ENCODE measurements at places on chromosomes 3 and 15. TPM values are rescaled to one million over a fixed set of nuclear protein-coding genes. Genes with fewer than 3 reads are reported as not detected.

EFCAB12 gene
- 0.34 TPM for total RNA-seq

EPHB3 gene
- not detected for total RNA-seq

CFAP92 gene
- total RNA-seq, result 0.29 TPM

CCDC54 gene
- total RNA-seq, result not detected

IGSF10 gene
- total RNA-seq, result not detected

PFN2 gene
- total RNA-seq, result 0.42 TPM

- no peak for DNase-seq
Measured at GRCh38 chr15:86663304-86663703, 583.6 kb downstream of the AGBL1 start.

GRCh38 chr15:26866298-26867199 is at the start of gene GABRA5:
Gene GABRA5, plus strand, starts transcription at chr15:26867062. Its CDS starts 2,187 bp downstream, at chr15:26869249.
- no peak for DNase-seq

DNA sequence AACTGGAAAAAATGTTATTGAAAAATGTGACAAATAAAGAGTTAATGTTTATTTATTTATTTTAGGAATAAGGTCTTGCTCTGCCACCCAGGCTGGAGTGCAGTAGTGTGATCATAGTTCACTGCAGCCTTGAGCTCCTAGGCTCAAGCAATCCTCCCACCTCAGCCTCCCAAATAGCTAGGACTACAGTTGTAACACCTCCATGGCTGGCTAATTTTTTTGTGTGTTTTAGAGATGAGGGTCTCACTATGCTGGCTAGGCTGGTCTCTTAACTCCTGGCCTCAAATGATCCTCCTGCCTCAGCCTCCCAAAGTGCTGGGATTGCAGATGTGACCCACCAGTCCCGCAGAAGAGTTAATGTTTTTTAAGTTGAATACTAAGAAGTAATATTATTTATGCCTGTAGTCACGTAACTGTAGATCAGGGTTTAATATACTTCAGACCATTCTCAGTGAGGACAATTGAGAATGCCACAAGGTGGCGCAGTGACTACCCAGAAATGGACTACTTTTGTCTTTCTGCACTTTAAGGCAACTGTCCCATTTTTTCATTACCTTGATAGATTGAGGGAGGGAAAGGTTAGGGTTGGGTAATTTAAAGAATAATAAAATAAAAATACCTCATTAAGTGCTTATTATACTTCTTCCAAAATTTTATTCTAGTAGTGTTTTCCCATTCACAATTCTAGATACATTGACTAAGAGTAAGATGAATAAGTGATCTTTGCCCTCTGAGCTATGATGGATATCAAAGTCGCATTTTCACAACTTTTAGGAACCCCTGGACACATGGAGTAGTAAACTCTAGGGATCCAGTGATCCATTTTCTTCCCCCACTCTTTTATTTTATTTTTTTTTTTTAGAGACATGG is 6.0 kb downstream of the MUC13 start:
- DNase-seq, result peak; percentile 33

DNA sequence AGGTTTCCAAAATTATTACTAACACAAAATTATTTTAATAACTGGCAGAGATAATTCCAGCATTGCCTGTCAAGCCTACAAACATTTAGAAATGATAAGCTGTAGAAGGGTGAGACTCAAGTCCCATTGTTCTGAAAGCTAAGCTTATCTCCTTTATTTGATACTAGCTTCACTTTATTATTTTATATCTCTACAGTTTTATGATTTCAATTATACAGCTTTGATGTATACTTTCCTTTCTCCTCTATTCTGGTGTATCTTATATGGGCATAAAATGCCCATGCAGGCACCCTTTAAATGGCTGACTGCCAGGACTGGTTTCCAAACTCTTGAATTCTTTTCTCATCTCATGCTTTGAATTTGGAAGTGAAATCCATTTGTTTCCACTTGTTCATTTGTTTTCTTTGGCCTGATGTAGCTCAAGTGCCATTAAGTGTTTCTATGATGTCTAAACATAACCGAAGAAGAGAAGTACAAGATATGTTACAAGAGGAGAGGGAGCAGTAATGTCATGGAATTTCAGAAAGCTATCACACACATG is 372.1 kb upstream of the ARHGEF26 start:
- no peak for DNase-seq

DNA sequence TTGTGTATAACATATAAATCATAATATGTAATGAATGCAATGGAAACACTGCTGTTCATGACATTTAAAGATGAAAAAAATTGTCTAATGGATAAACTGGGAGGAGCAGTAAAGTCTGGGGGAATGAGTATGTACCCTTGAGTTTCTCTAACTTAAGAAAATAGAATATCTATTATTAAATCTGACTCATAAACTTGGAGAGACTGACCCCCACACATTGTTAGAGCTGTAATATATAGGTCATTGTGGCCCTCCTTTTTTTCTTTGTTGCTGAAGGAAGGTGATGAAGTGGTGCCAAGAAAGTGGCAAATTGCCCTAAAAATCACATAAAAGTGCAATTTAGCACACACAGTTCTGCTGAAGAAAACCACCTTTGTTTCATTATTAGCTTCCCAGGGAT is 389.8 kb upstream of the RARB start:
- DNase-seq, result no peak

DNA sequence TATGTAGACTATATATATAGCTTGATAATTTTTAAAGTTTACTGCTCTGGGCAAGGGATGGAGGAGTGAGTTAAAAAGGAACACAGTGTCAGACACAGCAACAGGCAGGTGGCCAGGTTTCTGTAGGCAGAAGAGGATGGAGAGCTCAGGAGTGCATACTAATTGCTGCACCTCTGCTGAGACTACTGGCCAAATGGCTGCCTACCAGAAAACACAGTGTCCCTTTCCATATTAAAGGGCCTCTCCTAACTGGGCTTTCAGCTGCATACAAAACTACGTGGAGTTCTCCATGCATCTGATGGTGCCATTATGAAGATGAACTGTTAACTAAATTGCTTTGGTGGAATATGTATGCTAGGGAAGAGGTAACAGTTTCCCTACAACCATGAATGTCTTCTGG is 1.8 kb downstream of the ATP13A4 start:
- no peak for DNase-seq

GRCh38 chr3:145272684-145273083 is 888.3 kb downstream of the PLOD2 start:
- no peak for DNase-seq

DNA sequence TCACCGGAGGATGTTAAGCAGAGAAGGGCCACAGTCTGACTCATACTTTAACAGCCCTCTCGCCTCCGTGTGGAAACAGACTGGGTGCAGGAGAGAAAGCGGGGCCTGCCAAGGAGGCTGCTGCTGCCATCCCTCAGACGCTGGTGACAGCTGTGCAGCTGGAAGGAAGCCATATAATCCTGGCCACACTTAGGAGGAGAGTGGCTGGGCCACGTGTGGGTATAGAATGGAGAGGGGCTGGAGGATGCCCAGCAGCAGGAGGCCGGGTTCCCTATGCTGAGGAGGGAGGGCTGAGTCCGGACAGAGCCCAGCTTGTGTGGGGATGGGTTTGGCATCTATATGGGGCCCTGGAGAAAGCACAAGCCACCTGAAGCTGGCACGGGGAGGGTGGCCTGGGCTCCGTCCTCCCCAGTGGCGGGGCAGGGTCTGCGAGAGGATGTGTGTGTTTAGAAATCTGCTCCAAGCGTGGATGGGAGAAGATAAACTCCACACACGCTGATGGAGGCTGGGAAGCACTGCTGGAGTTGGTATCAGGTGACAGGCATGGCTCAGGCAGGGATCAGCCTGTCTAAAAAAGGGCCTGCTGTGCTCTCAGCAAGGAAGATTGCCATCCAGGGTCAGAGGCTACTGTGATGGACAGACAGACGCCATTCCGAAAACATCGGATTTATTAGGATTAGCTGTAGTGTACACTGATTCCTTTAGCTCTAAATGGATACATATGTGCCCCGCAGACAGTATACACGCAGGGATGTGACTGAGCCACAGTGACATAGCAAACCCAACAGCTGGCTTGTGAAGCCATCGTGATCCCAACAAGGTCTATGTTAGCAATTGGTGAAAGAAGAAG is 15.9 kb downstream of the ABTB1 start:
- DNase-seq, result no peak

DNA sequence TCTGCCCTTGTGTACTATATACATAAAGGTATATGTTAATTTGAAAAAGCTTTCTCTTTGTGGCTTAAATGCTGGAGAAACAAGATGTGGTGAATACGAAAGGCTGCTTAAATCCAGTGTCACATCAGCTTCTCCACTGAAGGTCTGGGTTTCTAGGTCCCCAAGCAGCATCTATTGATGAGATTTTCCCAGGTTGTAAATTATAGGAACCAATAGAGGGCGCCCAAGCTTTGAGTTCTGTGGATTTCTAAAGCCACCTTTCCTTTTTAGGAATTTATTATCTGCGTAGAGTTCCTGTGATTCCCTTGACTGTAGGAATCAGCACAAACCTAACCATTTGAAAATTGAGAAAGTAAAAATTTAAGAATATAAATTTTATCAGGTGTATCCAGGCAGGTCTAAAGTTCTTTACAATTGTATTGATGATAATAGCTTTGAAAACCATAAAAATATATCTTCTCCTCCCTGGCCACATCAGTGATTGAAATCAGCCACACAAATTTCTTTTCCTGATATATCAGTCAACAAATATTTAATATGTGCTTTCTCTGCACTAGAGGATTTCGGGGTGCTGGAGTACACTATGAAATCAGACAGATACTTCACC is 88.3 kb upstream of the ADAMTSL3 start:
- DNase-seq, result no peak

DNA sequence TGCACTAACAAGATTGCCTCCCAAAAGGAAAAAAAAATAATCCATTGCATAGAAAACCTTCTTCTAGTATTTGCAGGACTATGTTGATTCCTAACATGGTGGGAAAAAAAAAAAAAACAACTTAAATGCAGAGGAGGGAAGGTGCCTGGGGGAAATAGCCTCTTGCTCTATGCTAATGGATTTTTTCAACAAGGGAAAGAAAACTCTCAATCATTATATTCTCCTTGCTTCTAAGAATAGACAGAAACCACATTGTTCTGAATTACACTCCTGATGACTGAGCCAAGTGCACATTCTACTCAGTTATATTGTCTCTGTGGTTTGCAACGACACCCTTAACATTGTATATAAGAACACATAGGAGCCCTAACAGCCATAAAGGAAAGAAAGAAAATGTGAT is 760.2 kb downstream of the NAALADL2 start:
- DNase-seq, result no peak

DNA sequence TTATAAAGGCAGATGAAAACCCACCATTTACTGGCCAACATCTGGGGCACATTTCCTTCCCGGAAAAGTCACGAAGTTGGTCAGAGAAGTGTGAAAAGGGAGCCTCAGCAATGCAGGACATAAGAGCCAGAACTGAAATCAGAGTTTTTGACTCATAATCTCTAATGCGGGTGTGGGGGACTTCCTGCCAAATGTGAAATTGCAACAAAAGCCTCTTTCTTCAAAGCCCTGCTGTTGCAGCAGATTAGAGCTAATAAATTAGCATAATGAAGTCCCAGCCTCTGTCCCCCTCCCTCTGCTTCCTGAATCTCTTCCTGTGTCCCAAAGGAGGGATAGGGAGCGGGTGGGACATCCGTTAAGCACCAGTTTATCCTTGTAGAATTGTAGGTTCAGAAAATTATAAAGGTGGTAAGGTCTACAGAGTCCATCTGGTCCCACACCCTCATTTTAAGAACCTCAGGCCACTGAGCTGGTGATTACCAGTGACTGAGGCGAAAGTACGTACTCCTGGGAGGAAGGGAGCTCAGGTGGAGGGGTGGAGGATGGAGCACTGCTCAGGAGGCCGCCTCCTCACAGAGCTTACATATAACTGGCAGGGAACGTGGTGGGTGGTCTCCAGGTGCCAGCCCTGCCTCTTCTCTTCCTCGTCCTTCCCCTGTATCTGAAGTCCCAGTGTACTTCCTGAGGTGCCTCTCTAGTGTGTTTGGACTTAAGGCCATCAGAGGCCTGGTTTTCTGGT is 35.0 kb downstream of the ST6GAL1 start:
- no peak for DNase-seq

- no peak for DNase-seq
Measured at GRCh38 chr3:69370156-69370883, 15.6 kb downstream of the FRMD4B start.

- no peak for DNase-seq
Measured at GRCh38 chr3:99506-99905, 97.1 kb upstream of the CHL1 start.

GRCh38 chr3:80263260-80263659 is 495.5 kb upstream of the ROBO1 start:
- DNase-seq, result no peak

- no peak for DNase-seq
Measured at GRCh38 chr3:112136046-112136445, 3.0 kb upstream of the GCSAM start.

GRCh38 chr15:62449638-62450037 is 284.6 kb upstream of the C2CD4B start:
- no peak for DNase-seq

- no peak for DNase-seq
Measured at GRCh38 chr3:169676925-169677537, 13.5 kb upstream of the MECOM start.

GRCh38 chr15:93705753-93706455 is 525.5 kb upstream of the MCTP2 start:
- DNase-seq, result no peak

- DNase-seq, result no peak
Measured at GRCh38 chr3:125059488-125060245, 3.9 kb upstream of the HEG1 start.

DNA sequence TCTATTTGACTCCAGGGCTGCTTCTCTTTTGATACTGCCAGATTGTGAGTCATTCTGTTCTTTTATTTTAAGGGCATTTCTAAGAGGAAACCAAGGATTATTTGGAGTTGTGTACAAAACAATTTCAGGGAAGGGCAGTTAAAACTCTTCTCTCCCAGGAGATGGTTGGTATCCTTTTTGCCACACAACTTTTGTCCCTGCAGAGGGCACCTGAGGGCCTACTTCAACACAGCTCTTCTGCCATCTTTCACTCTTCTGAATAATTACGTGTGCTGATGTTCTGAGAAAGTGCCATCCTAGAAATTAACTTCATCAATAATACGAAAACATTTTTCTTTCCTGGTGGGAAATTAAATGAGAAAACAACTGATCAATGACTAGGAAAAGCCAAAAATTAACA is 75.7 kb upstream of the GADL1 start:
- no peak for DNase-seq

GRCh38 chr3:87796137-87796842 is 262.5 kb downstream of the CGGBP1 start:
- DNase-seq, result no peak

Data from activated T-helper 1 cell treated with anti-CD3 and anti-CD28 coated beads, Interleukin-12 subunit alpha, Interleukin-12 subunit beta, Interleukin-2, Interleukin-4 antibody, amounts not matched to agents 30 ng/mL and 10 ng/mL and 1 ng/mL, durations not matched to agents 14 hours and 24 hours and 36 hours (primary cell).